ENCODE measurements at places on chromosomes 2 and 18. TPM values are rescaled to one million over a fixed set of nuclear protein-coding genes. Genes with fewer than 3 reads are reported as not detected.

KLHL41 gene
- not detected for total RNA-seq

GRCh38 chr2:240369801-240370585, 65.5 kb upstream of the GPC1 start:
- DNase-seq = no peak

- DNase-seq = no peak
Measured at GRCh38 chr2:100803334-100803733, 16.6 kb upstream of the NPAS2 start.

- no peak for DNase-seq
Measured at GRCh38 chr18:62690236-62690815, 25.0 kb upstream of the PHLPP1 start.

- DNase-seq = no peak
Measured at GRCh38 chr2:112342067-112342550, 66.7 kb downstream of the ZC3H6 start.

DNA sequence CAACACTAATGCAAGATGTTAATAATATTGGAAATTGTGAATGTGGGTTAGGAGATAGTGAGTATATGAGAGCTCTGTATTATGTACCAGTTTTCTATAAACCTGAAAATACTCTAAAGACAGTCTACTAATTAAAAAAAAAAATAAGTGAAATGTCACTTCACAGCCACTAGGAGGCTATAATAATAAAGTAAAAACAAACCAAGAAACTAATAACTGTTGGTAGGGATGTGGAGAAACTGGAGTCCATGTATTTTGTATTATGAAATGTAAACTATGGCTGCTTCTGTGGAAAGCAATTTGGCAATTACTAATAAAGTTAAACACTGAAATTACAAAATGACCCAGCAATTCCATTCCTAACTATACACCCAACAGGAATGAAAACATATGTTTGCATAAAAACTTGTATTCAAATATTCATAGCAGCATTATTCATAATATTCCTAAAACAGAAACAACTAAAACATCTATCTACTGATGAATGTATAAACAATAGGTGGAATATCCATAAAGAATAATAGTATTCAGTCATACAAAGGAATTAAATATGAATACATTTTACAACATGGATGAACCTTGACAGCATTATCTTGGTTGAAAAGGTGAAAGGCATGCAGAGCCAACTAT, 36.2 kb downstream of the CCDC178 start:
- DNase-seq = no peak

SPATA3 gene
- 0.29 TPM for total RNA-seq

DNA sequence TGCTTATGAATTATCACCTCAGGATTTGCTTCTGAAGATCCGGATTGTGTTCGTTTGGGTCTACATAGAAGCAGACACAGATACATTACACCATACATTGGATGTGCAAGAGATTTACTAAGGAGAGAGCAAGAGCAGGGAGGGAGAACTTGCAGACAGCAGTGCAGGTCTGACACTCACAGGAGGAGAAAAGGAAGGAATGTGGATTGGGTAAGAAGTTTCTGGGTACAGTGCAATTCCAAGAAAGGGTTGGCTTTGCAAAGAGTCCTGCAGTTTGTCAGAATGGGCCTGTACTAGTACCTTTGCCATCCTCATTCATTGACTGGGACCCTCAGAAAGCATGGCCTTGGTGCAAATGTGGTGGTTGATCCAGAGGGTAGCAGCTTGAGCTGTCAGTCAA, 4.8 kb upstream of the THOC1 start:
- no peak for DNase-seq

GRCh38 chr2:204331180-204331579, 214.1 kb upstream of the PARD3B start:
- no peak for DNase-seq

SERPINB7 gene
- total RNA-seq = not detected

DNA sequence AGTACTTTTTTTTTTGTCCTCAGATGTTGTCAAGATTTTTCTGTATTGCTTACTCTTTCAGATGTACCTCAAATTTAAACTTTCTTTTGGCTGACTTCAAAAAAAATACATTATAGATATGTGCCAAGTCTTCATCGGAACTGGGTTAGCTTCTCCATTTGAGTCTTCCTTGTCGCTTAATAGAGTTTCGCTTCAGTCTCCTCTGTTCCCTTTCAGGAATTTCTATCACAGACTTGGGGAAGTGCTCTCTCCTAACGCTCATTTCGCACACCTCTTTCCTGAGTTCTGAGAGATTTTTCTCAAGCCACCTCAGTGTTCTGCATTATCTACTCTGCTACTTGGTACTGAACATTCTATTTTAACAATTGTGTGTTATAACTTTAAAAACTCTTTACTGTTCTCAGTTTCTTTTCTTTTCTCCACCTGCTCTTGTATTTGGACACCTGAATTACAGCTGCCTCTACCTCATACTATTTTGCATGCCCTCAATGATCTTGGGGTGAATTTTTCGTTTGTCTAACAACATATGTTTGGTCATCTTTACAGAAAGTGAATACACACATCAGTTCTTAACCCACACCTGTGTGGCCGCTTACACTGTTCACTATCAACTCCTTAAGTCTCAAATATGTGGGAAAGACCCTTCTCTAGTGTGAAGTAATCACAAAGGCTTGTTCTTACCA, 16.5 kb downstream of the PTPN2 start:
- no peak for DNase-seq
